ENCODE measurements at places on chromosomes 4 and X.

- H3K27me3 ChIP-seq = no peaks in the 10 kb centered on the region
- H3K36me3 ChIP-seq = peaks cover 43% of the 10 kb centered on the region
- peak overlapping the region; percentile 97 for H3K27ac ChIP-seq
- peaks cover 33% of the 10 kb centered on the region for H3K4me1 ChIP-seq
Observed at GRCh38 chr4:70687392-70687791, 940 bp upstream of the UTP3 start.

GRCh38 chrX:137101273-137101990 is 67.6 kb upstream of the GPR101 start:
- no peak for DNase-seq
- peaks cover 66% of the 10 kb centered on the region for H3K27me3 ChIP-seq
- H3K27ac ChIP-seq = no peak overlapping the region

GRCh38 chr4:105147553-105148161 is 981 bp downstream of the TET2 start:
- H3K4me1 ChIP-seq = peaks cover 49% of the 10 kb centered on the region
- peak; percentile 56 for DNase-seq
- peak overlapping the region; percentile 99 for H3K27ac ChIP-seq
- H3K27me3 ChIP-seq = no peaks in the 10 kb centered on the region
- peak overlapping the region; percentile 99 for H3K4me3 ChIP-seq
- H3K36me3 ChIP-seq = peaks cover 31% of the 10 kb centered on the region

DNA sequence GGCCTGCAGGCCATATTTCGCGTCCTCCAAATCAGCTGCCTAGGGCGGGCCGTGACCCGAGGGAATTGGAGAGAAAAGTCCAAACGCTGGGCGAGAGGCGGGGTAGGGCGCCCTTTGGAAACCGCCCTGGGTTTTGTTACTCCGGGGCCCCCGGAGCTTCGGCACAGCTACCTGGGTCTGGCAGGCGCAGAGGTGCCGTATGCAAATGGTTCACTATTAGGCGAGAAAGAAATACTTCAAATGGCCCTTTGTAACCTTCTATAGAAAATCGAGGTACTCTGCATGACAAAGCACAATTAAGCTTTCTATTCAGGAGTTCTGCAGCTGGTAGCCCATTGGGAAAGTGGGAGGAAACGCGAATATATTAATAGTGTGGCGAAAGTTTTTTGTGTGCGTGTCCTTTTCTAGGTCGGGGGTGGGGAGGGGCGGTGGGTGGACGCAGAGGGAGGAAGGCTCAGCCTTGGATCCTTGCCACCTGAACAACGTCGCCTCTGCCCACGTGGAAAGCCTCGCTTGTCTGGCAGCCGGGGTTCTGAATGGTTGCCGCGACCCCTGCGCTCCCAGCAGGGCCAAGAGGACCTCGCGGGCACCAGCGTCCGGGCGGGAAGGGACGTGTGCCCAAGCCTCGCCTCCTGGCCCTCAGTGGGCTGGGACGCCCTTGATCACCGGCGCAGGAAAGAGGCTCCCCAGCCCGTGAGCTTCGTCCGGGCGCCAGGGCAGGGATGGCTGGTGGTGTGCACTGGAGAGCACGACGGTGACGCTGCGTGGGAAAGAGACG is 9.5 kb downstream of the GSX2 start:
- H3K27me3 ChIP-seq = peaks cover 84% of the 10 kb centered on the region
- DNase-seq = no peak
- no peak overlapping the region for H3K27ac ChIP-seq
- H3K36me3 ChIP-seq = no peaks in the 10 kb centered on the region
- peaks cover 30% of the 10 kb centered on the region for H3K4me1 ChIP-seq
- no peak overlapping the region for H3K4me3 ChIP-seq

DNA sequence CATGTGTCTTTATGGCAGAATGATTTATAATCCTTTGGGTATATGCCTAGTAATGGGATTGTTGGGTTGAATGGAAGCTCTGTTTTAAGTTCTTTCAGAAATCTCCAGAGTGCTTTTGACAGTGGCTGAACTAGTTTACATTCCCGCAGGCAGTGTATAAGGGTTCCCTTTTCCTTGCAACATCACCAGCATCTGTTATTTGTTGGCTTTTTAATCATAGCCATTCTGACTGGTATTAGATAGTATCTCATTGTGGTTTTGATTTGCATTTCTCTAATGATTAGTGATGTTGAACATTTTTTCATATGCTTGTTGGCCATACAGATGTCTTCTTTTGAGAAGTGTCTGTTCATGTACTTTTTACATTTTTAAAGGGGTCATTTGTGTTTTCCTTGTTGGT is 129.8 kb downstream of the TBCK start:
- H3K4me1 ChIP-seq = no peaks in the 10 kb centered on the region
- DNase-seq = no peak
- no peak overlapping the region for H3K4me3 ChIP-seq
- H3K27ac ChIP-seq = no peak overlapping the region
- H3K36me3 ChIP-seq = peaks cover 88% of the 10 kb centered on the region

DNA sequence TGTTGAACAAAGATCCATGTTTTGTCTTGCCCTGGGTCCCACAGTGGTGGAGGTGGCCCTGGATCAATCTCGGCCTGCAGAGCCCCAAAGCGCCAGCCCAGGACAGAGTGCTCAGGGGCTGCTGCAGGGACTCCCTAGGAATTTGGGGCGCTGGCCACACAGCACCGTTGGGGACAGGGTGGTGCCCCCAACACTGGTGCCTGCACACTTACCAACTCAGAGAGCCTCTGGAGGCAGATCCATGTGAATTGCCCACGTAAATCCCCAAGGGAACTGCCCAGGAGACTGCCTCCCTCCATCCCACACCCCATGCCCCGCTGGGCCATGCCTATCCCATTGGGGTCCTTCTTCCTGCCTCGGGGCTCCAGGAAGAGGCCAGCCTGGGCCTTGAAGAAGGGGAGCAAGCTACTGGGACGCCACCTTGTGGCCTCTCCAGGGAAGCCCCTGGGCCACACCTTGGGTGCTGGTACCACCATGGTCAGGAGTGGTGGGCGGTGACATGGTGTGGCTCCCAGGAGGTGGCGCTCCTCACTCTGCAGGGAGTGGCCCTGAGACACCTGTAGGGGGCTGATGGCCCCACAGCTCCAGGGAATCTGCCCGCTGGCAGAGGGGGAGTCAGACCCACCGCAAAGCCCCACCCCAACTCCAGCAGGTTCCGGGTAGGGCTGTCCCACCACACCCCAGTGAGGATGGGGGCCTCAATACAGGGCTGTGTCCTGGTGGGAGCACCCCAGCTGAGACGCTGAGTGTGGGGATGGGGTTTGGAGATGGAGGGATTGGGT is 22.8 kb downstream of the CFAP99 start:
- H3K4me1 ChIP-seq = peaks cover 7% of the 10 kb centered on the region
- no peaks in the 10 kb centered on the region for H3K27me3 ChIP-seq
- H3K4me3 ChIP-seq = no peak overlapping the region
- no peak overlapping the region for H3K27ac ChIP-seq

DNA sequence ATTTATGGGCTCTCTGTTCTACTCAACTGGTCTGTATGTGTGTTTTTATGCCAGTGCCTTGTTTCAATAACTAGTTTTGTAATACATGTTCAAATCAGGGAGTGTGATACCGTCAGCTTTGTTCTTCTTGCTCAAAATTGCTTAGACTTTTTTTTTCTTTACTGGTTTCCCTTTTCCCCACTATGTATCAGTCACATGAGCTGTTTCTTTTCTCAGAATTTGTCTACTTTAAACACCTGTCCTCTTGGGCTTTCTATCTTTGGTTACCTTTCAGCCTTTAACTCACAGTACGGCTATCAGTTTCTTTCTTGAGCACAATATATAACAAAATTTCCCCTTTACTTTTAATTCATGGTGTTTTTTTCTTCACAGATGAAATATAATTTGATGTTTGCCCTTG is 5.4 kb upstream of the GLRA3 start:
- H3K27ac ChIP-seq = no peak overlapping the region
- H3K4me1 ChIP-seq = peaks cover under 1% of the 10 kb centered on the region
- H3K36me3 ChIP-seq = no peaks in the 10 kb centered on the region
- no peak for DNase-seq

DNA sequence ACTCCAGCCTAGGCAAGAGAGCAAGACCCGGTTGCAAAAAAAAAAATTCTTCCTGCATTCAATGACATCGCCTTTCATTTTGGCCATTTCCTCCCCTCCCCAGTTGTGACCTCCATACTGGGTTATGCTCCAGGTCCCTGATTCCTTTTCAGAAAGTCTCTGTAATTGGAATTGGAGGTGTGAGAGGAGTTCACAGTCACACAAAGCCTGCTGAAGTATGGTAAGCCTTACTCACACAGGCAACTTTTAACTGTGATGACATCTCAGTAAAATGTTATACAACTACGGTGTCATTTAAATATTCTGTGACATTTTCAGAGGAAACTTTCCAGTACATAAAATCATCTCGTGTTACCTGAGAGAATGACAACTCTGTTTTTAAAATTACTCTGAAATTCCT is 73.6 kb downstream of the CEP44 start:
- H3K27me3 ChIP-seq = peaks cover 46% of the 10 kb centered on the region
- H3K36me3 ChIP-seq = no peaks in the 10 kb centered on the region
- H3K4me3 ChIP-seq = no peak overlapping the region

GRCh38 chrX:39427906-39428305 is 626.6 kb downstream of the MID1IP1 start:
- H3K27me3 ChIP-seq = peaks cover 18% of the 10 kb centered on the region
- H3K36me3 ChIP-seq = no peaks in the 10 kb centered on the region
- no peak overlapping the region for H3K4me3 ChIP-seq

- peaks cover 60% of the 10 kb centered on the region for H3K36me3 ChIP-seq
- H3K4me1 ChIP-seq = peaks cover 6% of the 10 kb centered on the region
- no peak for DNase-seq
- no peaks in the 10 kb centered on the region for H3K27me3 ChIP-seq
Observed at GRCh38 chr4:158870626-158871334, 102.0 kb downstream of the FNIP2 start.

GRCh38 chr4:76706581-76706980 is 191.4 kb downstream of the SOWAHB start:
- H3K36me3 ChIP-seq = no peaks in the 10 kb centered on the region
- no peaks in the 10 kb centered on the region for H3K4me1 ChIP-seq
- H3K27ac ChIP-seq = no peak overlapping the region
- no peak for DNase-seq
- peaks cover 15% of the 10 kb centered on the region for H3K27me3 ChIP-seq

DNA sequence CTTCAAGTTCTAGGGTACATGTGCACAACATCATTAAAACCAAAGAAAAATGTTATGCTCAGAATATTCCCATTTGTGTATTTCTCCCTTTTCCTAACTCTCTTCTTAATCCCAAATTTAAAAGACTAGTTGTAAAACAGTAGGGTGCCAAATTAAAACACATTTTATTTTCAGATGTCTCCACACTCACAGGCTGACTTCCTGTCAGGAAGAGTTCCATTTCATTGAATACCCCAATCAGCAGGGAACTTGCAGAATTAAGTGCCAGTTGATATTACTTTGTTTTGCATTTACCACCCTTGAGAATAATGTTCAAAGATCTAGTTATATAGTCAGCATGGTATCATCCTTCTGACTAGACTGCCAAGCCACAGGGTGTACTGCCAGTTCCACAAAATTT is 207.9 kb downstream of the MAB21L2 start:
- H3K27ac ChIP-seq = no peak overlapping the region
- H3K4me1 ChIP-seq = no peaks in the 10 kb centered on the region
- H3K36me3 ChIP-seq = peaks cover 17% of the 10 kb centered on the region

GRCh38 chr4:10701702-10702460 is 17.3 kb upstream of the CLNK start:
- no peak overlapping the region for H3K27ac ChIP-seq
- H3K4me1 ChIP-seq = no peaks in the 10 kb centered on the region
- H3K4me3 ChIP-seq = no peak overlapping the region
- H3K27me3 ChIP-seq = no peaks in the 10 kb centered on the region

GRCh38 chr4:126604268-126604867 is 1028.4 kb upstream of the INTU start:
- no peaks in the 10 kb centered on the region for H3K36me3 ChIP-seq
- H3K4me3 ChIP-seq = no peak overlapping the region
- no peaks in the 10 kb centered on the region for H3K27me3 ChIP-seq

- no peaks in the 10 kb centered on the region for H3K36me3 ChIP-seq
- no peak overlapping the region for H3K27ac ChIP-seq
- DNase-seq = no peak
Observed at GRCh38 chr4:182729516-182729915, 187.7 kb downstream of the DCTD start.
